ENCODE measurements at places on chromosomes 12 and 14. TPM values are rescaled to one million over a fixed set of nuclear protein-coding genes. Genes with fewer than 3 reads are reported as not detected.

The EXD2 gene
- total RNA-seq: 23.2 TPM

GRCh38 chr14:80669426-80669825 lies 272.1 kb downstream of the CEP128 start:
- no peak for DNase-seq

DNA sequence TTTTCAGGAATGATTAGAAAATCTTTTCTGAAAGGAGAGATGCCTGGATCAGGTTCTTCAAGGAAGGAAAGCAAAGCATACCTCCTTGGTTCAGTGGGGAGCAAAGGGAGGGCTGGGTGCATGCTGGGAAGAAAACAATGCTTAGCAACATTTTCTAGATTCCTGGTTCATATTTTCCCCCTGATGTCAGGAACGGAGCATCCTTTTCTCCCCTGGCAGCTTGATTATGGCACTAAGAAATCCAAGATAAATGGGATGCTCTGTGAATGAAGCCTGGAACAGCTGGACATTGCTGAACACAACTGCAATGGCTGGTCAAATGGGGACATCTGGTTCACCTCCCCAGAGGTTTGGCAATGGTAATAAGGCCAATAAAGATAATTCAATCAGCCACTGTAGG lies 50.9 kb downstream of the KCNA5 start:
- no peak for DNase-seq

The TMTC2 gene
- 4.8 TPM for total RNA-seq

GRCh38 chr14:74400031-74400685 lies 25.9 kb downstream of the SYNDIG1L start:
- peak; percentile 78 for DNase-seq

- DNase-seq: peak; percentile 87
Measured at GRCh38 chr12:7060353-7060954, at the start of gene C1S. Gene C1S (plus strand): TSS chr12:7060718. CDS start chr12:7061913, 1,195 bp downstream.
